LHCN-M2 (cell line): ENCODE measurements at places on chromosomes 11 and 22. TPM values are rescaled to one million over a fixed set of nuclear protein-coding genes. Genes with fewer than 3 reads are reported as not detected.
A peak's percentile ranks its signal among the peaks of the same experiment; 100 is the strongest.

- peak; percentile 20 for DNase-seq
These were observed 100.2 kb upstream of the GAL start for GRCh38 chr11:68584097-68584496.

DNA sequence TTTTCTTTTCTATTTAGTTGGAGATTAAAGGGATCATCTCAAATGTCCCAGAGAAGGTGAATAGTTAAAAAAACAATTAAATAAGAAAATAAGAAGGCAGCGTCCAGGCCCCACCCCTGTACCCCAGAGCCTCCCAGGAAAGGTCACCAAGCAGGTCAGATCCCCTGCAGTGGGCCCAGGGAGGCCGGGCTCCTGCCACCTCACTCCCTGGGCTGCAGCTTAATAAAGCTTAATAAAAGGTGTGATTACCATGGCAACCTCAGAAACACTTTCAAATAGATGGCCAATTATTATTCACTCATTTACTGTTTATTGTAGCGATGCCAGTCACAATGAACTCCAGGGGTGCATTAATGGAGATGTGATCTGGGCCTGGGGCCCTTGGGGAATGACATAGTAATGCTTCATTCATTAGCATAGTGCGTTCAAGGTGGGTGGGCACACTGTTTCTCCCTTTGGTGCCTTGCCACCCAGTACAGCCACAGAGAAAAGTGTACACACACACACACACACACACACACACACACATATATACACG lies 386.2 kb downstream of the CADM1 start:
- no peak for DNase-seq

DNA sequence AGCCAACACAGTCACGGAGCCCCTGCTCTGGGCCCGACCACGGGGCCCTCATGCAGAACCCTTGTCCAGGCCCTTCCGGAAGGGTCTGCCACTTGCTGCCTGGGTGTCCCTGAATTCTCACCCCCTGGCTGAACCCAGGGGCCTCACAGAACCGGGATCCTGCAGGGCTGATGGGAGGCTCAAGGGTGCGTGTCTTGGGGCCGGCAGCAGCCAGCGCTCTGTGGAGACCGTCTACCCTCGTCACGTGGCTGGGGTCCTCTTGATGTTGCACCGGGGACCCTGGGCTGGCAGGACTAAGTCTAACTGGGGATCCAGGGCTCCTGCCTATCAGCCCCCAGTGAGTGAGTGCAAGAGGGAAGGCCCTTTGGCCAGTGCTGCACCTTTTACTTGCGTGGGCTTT lies 19.3 kb upstream of the CCDC188 start:
- DNase-seq, result no peak

- DNase-seq, result no peak
These were observed 191.5 kb upstream of the BLID start for GRCh38 chr11:122307476-122308035.

DNA sequence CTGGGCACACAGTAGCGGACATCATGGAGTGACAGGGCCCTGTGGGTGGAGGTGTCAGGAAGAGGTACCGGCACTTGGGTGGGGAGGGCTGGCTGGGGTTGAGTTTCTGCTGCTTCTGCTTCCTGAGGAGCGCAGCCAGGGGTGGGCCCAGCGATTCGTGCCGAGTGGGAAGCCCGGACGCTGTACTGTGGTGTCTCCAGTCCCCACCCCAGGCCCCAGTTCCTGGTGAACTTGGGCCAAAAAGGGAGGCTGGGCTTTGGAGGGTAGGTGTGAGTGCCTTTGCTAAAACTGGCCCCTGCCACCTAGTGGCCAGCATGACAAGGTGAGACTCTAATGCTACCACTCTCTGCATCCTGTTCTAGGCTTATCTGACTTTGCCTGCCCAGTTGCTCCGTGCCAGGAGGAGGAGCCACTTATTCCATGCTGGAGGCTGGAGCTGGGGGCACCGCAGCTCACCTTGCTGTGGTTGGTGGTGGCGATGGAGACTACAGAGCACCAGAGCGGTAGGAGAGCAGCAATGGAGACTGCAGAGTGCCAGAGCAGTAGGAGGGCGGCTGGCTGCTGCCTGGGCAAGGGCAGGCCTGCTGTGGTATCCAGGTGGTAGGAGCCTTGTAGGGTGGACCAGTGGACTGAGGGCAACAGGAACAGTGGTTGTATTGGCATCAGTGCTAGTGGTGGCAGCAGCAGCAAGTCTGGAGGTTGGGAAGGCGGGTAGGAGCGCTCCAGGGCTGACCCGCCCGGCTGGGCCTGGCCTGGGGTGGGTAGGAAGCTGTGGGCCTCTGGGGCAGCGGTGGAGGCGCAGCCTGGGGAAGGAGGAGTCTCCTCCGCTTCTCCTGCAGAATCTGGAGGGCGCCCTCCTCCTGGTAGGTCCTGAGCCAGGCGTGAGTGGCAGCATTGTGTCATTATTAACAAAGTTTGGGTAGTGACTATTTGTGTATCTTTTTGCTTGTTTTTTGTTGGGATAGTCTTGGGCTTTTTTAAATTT lies 2.2 kb upstream of the RFPL2 start:
- no peak for DNase-seq

GRCh38 chr11:74417379-74417804 lies 19.2 kb upstream of the PGM2L1 start:
- peak; percentile 51 for DNase-seq

DNA sequence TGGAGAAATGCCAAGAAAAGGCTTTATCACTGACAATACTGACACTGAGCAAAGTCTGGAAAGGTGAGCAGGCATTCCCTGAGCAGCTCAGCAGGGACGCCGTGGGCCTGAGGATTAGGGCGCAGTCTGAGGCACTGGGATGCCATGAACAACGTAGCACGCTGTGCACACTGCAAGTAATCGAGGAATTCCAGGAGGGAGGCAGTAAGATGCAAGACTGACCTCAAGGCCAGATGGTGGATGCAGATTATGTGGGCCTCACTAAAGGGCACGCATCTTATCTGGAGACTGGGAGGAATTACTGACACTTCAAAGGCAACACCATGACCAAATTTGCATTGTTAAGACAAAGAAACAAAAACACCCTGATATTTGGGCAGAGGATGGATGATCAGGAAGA lies 50.4 kb upstream of the OPCML start:
- no peak for DNase-seq

The SLC22A9 gene
- total RNA-seq, result not detected in 2 replicates

DNA sequence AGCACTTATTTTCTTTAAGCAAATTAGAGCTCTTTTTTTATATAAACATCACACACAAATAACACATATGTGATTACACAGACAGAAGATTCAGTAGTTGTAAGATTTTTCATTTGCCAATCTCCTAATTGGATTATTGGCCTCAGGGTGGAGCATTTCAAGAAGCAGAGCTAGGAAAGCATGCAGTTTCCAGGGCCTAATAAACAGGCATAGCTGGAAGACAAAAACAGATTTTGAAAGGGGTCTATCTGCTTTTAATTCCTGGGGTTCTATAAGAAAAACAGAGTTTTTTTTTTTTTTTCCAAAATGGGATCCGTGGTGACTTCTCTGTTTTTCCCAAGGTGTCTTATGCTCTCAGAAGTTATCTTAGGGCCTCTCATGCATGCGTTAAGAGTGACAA lies 7.6 kb upstream of the FOLR3 start:
- no peak for DNase-seq

GRCh38 chr11:113873236-113873626 lies 2.1 kb downstream of the USP28 start:
- DNase-seq, result no peak

DNA sequence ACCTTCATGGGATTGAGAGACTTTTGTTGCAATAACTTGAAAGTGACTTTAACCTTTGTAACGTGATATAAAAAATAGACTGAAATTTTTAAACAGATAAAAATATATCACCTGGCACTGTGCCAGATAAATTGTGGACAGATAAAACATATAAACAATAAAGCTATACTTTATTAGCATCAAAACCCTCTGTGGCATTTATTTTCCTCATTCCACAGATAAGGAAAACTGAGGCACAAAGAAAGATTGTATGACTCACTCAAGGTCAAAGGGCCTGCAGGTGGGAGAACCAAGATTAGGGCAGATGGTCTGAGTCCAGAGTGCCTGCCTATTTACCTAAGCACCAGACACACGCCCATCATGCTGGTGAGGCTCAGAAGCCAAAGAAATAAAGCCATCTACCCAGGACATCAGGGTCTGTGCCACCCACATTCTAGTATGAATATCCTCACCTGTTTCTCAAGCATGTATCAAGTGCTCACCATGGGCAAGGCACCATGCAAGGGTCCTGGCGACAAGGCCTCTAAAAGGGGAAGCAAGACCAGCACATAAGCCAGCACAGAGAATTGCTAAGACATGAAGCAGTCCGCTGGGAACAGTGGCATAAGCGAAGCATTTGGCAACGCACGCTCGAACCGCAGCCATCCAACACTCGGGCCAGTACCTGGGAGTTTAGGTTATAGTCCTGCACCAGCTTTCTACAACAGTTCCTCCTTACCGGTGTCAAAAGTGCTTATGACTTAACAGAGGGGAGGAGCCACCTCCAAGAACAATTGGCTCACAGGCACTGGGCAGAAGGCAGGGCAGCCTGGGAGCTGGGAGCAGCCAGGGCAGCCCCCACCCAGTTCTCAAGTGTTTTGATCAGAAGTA lies 17.6 kb downstream of the MYH9 start:
- peak; percentile 52 for DNase-seq

DNA sequence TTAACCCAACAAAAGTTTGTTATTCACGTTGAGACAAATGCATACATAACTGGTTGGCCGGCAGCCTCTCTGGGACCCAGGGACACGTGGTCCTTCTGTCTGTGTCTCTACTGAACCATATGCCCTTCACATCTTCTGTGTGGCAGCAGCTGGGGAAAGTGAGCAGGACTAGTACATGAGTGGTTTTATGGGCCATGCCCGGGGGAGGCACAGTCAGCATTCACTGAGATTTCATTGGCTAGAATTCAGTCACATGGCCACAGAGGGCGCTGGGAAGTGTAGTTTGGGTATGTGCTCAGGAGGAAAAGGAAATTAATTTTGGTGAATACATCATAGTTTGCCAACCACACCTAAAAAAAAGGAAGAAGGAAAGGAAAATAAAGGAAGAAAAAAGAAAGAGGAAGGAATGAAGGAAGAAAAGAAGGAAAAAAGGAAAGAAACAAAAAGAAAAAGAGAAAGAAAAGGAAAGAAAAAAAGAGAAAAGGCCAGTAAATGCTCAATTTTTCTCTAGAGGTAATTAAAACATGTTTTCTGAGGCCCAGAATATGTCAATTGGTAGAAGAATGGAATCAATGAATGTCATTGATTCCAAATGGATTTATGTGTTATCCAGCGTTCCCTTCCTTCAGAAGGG lies 55.9 kb upstream of the KIRREL3 start:
- DNase-seq, result peak; percentile 45
